ENCODE measurements at places on chromosomes 7 and 10.
A peak's percentile ranks its signal among the peaks of the same experiment; 100 is the strongest.

DNA sequence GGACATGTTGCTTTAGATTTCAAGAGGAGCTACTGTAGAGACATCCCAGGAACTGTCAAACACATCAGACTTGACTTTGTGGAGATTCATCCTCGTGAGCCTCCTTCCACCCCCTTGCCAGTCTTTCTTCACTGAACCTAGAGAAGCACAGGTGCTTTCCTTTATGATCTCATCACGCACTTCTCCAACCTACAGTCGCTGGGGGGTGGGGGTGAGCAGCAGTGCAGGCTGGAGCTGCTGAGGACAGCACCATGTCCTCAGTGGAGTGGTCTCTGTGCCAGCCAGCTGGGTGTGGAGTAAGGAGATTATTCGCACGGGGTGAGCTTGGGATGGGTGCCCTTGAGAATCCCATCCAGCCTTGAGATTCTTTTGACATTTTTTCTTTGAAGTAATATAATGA lies 88.1 kb downstream of the VOPP1 start:
- no peak for DNase-seq

DNA sequence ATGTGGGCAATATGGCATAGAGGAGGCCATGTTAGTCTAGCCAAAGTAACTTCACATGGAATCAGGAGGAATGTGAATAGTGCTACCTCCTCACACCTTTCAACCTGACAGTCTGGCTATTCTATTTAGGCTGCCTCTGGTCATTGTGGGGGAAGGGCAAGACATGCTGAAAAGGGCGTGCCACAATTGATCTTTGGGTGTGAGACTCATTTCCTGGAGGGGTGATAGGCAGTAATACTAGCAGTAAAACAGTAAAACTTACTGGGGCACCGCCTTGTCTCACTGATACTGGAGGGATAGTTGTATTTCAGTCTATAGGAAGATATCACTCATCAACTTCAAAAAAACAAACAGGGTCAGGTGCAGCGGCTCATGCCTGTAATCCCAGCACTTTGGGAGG lies 88.7 kb downstream of the TMEM168 start:
- no peak for DNase-seq

DNA sequence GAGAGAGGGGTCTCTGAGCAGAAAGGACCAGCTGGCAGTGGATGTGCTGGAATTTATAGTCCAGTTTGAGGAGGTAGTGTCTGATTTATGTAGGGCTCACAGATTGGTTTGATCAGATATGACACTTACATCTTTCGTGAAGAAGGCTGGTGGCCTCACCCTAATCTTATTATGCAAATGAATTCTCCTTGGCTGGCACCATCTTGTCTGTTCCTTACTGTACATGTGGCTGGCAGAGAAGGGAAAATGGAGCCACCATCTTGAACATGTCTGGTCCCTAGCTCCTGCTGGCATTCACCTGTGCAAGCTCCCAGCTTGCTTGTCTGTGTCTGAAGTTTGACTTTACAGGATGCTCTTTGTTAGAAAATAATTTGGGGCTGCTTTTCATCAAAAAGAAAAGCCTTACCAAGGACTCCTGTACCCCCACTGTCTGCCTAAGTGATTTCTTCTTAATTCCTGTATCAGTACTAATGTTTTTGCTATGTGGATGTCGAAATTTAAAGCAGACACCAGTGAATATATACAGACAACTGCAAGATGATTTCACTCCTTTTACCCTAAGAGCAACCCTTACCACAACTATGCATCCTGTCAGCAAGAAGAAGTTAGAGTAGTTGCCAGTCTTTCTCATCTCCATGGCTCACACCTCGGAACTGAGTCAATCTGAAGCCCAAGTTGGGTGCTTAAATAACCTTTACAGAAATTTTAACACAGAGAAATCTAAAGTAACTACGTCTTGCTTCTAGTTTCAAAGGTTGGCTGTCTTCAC lies 322.0 kb upstream of the SEMA3D start:
- DNase-seq: no peak

DNA sequence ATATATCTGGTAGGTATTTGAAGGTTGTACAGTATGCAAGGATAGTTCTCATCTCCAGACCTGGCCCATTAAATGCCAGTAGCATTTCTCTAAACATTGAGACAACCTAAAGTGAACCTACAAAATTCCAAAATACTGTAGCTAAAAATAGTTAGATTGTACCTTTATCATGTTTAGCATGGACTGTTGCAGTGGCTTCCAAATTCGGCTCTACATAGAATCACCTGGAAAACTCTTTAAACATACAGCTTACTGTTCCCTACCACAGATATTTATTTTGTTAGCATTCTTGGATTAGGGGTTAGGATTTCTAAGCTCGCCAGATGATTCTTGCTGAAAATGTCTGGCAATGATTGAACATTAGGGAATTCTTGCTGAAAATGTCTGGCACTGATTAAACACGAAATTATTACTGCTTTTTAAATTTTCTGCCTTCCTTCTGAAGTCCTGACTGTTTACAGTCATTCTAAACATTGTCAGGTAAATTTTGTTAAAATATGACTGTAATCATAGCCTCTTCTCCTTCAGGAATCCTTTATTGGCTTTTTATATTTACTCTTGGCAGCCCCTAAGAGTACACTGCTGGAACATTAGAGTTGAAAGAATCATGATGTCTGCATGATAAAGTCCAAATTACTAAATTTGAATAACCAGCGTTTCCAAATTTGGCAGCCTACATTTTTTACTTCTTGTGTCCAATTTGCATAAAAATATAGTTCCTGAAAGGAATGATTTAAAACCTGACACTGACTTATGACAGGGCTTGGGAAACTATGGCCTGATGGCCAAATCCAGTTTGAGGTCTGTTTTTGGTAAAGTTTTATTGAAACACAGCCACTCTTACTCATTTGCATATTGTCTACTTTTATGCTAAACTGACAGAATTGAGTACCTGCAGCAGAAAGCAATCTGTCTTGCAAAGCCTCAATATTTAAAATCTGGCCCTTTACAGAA lies 40.3 kb downstream of the SHOC2 start:
- no peak for DNase-seq

DNA sequence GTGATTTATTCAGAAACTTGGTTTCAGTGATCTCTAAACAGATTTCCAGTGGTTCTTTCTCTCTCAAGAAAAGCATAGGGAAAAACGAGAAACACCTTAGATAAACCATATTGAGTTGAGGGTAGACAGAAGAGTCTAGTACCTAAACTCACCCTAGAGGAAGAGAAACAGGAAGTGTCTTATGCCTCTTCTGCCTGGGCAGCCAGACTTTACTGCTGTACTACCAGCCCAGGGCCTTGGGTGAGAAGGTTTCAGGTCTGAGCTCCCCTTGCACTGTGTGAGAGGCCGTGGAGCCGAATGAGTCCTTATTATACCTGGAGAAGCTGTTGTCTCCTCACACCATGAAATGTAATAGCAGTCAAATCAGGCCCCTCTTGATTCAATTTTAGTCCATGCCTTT lies 18.2 kb downstream of the HIF1AN start:
- DNase-seq: no peak

DNA sequence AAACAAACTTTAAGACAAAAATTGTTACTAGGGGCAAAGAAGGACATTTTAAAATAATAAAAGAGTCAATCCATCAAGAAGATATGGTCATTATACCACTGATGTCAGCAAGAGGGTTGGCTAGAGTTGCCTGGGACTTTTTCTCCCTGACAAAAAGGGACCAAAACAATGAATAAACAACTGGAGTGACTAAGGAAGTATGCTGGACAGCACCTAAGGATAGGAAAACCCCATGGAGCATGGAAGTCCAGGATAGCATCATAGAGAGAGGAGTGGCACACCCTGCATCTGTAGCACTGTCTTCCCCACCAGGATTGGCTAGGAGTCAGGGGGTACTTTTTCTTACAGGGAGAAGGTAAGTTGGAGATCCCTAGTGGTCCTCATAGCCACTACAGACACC lies 73.5 kb upstream of the MACROH2A2 start:
- no peak for DNase-seq

GRCh38 chr10:50421026-50421719 lies 169.9 kb upstream of the ASAH2 start:
- peak; percentile 56 for DNase-seq

DNA sequence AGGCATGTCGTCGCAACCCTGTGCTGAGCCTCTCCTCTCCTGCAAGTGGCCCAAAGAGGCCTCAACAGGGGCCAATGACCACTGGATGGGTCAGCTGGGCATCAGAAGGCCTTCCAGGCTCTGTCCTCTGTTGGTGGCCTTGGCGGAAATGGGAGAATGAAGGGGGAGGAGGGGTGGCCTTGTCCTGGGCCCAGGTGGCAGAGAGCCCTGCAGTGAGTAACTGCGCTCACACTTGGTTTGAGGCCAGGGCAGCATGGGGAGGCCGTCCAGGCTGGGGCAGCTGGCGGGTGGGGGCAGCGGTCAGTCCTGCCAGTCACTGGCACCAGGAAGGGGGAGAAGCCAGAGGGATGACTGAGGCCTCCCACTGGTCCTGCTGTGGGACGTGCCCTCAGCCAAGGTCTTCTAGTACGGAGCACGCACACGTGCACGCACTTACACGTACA lies 59.8 kb downstream of the LHPP start:
- peak; percentile 1 for DNase-seq

GRCh38 chr10:103734731-103735130 lies 120.6 kb downstream of the SH3PXD2A start:
- no peak for DNase-seq

GRCh38 chr10:11113156-11113555 lies 95.5 kb downstream of the CELF2 start:
- DNase-seq: no peak

DNA sequence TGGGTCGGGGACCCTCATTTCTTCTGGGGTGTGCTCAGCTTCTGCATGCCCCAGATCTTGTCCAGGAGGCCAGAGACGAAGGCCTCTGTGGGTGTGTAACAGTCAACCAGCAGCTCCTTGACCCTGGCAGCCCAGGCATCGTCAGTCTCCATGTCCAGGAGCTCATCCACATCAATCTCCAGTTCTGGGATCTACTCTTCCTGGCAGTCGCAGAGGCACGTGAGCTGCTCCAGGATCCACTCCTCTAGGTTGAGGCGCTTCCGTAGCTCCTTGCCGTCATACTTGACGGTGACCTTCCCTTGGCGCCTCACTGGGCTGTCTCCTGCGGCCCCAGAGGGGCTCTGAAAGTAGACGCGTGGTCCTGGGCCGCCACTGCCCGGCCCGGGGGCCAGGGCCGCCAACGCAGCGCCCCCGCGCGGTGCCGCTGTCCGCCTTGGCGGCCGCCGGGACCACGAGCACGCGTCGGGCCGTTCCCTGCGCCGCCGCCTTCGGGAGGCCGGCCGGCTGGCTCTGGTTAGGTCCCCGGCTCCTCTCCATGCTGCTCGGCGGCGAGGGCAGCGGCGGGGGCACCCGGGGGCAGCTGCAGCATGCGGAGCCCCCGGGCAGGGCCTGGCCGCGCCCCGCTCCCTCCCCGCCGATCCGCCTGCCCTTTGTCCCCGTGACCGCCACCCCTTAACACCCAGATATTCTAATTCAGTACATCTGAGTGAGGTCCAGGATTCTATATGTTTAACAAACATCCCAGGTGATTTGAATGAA lies 170.5 kb downstream of the SEPTIN7 start:
- DNase-seq: no peak

DNA sequence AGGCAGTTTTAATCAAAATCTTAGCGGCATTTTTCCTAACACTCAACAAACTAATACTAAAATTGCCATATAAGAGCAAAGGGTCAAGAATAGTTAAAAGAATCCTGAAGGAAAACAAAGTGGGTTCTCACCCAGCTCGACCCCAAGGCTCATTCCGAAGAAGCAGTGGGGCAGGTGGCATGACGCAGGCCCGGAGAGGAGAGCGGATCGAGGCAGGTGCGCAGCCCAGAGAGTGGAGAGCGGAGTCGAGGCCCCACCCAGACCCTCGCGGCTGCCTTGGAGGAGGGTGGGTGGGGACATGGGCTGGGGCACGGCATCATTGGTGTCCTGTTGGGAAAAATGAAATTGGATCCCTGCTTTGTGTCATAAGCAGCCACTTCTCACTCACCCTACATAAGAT lies 109.8 kb downstream of the INPP5A start:
- no peak for DNase-seq

- no peak for DNase-seq
Observed at GRCh38 chr10:7507887-7508726, 97.3 kb upstream of the SFMBT2 start.

DNA sequence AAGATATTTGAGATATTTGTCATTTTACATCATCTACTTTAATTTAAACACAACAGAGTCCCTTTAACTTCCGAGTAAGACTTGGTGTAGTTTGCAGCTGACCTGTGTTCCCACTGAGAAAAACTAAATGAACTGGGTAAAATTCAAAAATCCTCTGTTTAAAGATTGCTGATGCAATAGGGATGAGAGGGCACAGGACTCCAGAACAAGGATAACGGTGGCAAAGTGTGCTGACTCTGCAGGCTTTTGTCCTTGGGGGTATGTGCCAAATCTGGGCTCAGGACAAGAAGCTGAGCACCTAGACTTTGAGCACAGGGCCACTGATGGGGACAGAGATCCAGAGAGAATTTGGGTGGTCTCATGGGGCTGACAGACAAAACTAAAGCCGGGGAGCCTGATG lies 156.8 kb downstream of the CCDC71L start:
- no peak for DNase-seq

- DNase-seq: no peak
Observed at GRCh38 chr7:139548302-139549028, 25.0 kb downstream of the CLEC2L start.

GRCh38 chr10:3936422-3937040 lies 151.5 kb upstream of the KLF6 start:
- no peak for DNase-seq

DNA sequence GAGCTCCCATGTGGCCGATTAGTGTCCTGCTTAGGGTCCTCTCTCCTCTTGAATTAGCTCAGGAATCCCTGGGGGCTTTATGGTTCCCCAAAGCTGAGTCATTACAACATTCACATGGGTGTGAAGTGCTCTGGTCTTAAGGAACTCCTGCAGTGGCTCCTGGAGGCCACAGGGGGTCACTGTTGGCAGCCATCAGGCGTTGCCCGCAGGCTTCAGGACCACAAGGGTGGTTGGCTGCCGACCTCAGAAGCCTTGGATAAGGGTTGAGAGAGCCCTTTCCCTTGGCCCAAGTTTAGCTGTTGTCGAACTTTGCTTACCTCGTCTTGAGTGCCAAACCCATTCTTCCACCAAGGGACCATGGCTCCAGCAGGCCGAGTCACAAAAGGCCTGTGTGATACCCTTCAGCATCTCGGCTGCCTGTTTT lies 61.7 kb downstream of the SH2D4B start:
- peak; percentile 90 for DNase-seq
